ENCODE measurements at places on chromosomes 12 and 14.

DNA sequence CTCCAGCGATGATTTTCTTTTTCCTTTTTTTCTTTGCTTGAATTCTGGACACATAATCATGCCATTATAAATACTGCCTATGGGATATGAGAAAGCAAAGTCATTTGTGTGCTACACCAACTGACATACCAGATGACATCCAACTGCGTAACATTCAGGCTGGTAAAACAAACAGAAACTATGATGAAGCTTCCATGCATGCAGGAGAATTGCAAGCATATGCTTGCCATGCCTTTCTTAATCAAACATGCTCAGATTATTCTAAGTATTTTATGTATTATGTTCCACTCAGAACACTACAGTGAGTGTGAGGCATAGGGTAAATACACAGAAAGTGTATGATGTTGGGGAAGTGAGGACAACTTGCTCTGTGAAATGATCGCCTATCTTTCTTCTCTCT, 97.4 kb downstream of the C12orf50 start:
- no peak for DNase-seq

- no peak for DNase-seq
Measured at GRCh38 chr12:44127966-44128710, 292.3 kb downstream of the TMEM117 start.

DNA sequence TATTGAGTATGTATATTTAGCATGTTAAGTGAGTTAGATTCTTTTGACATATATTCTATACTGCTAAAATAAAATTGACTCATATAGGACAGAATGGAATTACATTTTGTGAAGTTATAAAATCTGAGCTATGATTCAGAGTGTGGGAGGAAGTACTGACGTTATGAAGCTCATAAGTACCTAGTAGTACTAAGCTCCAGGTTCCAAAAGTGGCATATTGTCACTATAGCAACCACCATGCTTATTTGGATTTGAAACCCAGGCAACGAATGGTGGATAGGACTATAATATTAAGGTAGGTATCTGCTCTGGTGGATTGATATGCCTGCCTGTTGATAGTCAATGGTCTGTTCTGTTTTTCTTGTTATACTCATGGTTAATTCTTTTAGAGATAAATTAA, 2.2 kb upstream of the FBXO33 start:
- no peak for DNase-seq

GRCh38 chr14:105100910-105101309, 35.7 kb upstream of the GPR132 start:
- DNase-seq, result no peak

DNA sequence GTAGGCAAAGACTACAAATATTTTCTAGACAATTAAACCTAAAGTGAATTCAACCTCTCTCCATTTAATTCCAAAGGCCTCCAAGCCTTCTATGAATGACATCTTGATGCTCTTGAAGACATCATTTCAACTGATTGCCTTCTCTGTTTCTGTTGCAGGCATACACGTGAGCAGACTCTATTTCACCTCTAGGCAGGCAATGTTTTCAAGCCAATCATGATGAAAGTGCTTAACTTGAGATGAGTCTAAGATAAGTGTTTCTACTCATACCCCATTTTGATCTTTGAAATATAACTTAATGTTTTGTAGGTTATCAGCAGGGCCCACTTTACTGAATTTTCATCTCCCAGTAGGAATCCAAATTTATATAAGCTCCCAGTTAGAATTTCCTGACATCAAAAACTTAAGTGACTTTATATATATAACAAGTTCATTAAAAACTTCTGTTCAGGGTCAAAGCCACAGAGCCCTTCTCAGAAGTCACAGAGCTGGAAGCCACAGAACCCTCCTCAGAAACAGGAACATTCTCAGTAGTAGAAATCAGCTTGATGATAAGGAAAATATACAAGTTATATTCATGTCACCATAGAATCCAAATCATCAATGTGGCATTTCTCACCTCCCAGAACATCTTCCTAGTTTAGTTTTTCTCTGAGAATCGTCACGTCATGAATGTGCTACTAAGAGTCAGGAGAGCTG, 108.5 kb downstream of the PHLDA1 start:
- DNase-seq, result no peak

DNA sequence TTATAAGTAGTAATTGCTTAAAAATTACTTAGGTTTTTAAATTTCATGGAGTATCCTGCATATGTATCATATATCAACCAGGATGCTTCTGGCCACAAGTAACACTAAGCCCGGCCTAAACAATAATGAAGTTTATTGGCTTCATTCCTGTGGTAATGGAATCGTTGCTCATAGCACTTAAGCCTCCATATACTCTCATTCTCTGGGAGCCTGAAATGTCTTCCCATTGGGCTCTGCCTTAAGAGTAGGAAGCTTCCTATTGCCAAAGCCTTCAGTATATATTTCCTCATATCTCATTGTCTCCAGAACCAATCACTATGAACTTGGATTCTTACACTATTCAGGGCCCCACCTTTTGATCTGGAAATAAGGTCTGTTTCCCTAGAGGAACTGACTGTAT, 83.8 kb upstream of the DNM1L start:
- no peak for DNase-seq

- no peak for DNase-seq
Measured at GRCh38 chr12:44459569-44459968, 416.5 kb downstream of the NELL2 start.

GRCh38 chr14:24481622-24482324, 26.3 kb downstream of the CMA1 start:
- DNase-seq, result peak; percentile 43

DNA sequence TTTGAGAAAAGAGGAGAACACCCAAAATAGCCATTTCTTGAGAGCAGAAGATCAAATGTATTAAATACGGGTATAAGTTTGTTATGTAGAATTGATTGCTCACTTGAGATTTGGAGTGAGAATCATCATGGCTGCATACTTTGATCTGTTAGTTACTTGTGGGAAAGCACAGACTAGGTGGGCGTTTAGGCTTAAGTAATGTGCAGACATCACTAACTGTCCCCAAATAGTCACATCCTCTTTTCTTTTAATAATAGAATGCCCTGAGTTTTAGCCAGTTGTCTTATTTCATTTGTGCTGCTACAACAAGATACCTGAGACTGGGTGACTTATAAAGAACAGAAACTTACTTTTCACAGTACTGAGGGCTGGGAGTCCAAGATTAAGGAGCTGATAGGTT, 14.3 kb upstream of the GTF2A1 start:
- DNase-seq, result no peak

- DNase-seq, result no peak
Measured at GRCh38 chr12:34051486-34051885, 29.2 kb downstream of the ALG10 start.

DNA sequence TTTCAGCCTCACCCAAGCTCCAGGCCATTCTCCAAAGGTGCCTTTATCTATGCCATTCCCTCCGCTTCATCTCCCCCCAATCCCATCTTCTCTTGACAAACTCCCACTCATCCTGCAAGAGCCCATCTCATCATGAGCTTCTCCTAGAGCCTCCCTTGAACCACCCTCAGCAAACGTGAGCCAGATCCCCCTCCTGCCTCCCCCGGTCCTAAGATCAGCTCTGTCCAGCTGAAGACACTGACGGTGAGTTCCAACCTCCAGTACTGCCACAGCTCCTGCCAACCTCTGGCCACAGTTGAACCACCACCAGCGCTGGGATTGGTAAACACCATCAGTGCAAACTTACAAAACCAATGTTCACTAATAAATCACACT, 124.6 kb downstream of the BCL11B start:
- no peak for DNase-seq

All from activated CD4-positive, CD25-positive, alpha-beta regulatory T cell treated with anti-CD3 and anti-CD28 coated beads, Interleukin-2, amount 50 U/mL, for 72 hours (primary cell).